H7 (cell line): ENCODE measurements at places on chromosomes 7 and 10. TPM values are rescaled to one million over a fixed set of nuclear protein-coding genes. Genes with fewer than 3 reads are reported as not detected.

- peak; percentile 25 for DNase-seq
These were observed 9.3 kb downstream of the GIMAP7 start for GRCh38 chr7:150524018-150524417.

DNA sequence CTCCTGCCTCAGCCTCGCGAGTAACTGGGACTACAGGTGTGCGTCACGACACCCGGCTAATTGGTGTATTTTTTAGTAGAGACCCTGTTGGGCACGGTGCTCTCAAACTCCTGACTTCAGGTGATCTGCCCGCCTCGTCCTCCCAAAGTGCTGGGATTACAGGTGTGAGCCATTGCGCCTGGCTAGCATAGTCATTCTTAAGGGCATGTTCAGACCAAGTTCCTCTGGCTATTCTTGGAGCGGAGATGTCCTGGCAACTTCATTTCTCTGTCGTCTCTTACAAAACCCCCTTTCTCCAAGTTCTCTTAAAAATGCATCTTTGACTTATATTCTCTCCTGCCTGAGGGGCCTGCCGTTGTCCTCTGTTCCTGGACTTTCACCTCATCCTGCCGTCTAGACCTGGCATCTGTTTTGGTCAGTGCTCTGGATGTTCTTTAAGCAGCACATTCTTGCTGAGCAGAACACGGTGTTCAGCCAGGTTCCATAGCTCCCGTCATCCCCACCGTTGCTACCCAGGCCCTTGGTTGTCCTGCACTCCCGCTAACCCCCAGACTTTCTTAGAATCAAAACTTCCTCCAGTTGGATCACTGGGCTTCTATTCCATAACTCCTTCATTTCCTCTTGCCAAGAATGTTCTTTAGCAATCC, 509.9 kb upstream of the GALNT17 start:
- DNase-seq: no peak

DNA sequence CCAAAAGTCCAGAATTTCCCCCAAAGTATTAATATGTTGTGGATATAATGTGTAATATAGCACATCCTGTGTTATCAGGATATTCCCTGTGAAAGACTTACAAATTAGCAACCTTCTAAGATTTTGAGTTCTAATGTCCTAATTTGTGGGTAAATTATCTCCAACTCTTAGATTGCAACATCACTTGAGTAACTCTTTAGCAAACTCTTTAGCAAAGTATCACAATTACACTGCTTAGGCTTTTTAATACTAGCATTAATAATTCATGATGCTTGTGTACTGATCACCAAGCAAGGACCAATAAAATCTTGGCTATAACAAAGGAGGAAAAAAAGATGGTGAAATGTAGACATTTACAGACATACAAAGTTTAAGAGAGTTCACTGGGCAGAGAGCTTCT, 27.7 kb downstream of the HIP1 start:
- DNase-seq: no peak

GRCh38 chr10:27861781-27862180, 116.2 kb upstream of the MKX start:
- DNase-seq: no peak

GRCh38 chr7:43443381-43443780, 139.5 kb upstream of the STK17A start:
- DNase-seq: no peak

- DNase-seq: no peak
These were observed 4.4 kb downstream of the PSPH start for GRCh38 chr7:56046721-56047445.

- no peak for DNase-seq
These were observed 816.1 kb upstream of the C7orf33 start for GRCh38 chr7:147774461-147774860.

PDE1C gene
- 0.14 and 0.52 TPM in 2 replicates for total RNA-seq

HOXA2 gene
- not detected in 2 replicates for total RNA-seq

MMP21 gene
- not detected in 2 replicates for total RNA-seq

NOS3 gene
- 15.5 and 16.5 TPM in 2 replicates for total RNA-seq

VCL gene
- total RNA-seq: 194 and 200 TPM in 2 replicates

MYH16 gene
- not detected in 2 replicates for total RNA-seq

PPP1R17 gene
- total RNA-seq: 0.22 and 2.3 TPM in 2 replicates

SKIDA1 gene
- 10.4 and 15.1 TPM in 2 replicates for total RNA-seq

FEZF1 gene
- 2.1 and 5.0 TPM in 2 replicates for total RNA-seq
